ENCODE measurements at places on chromosomes 6 and 20.

DNA sequence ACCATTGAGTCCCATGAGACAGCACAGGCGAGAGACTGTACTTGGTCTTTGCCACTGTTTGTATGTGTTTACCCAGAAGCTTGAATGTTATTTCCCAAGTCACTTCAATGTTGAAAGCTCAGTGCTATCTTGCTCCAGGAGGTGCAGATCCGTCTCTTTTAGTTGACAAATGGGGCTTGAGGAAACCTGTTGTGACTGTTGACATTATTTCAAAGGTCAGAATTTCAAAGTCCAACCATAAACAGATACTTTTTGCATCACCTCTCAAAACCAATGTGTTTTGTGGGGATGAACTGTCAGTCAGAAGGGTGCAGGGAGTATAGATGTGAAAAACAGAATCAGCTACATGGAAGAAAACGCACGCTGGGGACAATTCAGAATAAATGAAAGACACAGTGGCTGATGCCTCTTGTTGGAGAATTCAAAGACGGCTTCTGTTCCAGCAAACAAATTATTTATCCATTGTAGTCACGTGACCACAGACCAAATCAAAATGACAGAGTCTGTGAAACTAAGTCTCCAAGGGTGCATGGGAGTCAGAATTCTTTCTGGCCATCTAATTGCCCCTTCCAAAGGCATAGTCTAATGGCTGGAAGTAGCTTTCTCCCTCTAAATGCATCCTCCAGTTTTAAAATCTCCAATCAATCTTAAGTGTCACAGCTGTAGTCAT lies 83.7 kb downstream of the MYLK4 start:
- DNase-seq: no peak

GRCh38 chr20:64279826-64280459 lies 24.4 kb downstream of the PCMTD2 start:
- DNase-seq: no peak

- no peak for DNase-seq
These were observed 80.2 kb downstream of the CARMIL1 start for GRCh38 chr6:25359191-25359861.

DNA sequence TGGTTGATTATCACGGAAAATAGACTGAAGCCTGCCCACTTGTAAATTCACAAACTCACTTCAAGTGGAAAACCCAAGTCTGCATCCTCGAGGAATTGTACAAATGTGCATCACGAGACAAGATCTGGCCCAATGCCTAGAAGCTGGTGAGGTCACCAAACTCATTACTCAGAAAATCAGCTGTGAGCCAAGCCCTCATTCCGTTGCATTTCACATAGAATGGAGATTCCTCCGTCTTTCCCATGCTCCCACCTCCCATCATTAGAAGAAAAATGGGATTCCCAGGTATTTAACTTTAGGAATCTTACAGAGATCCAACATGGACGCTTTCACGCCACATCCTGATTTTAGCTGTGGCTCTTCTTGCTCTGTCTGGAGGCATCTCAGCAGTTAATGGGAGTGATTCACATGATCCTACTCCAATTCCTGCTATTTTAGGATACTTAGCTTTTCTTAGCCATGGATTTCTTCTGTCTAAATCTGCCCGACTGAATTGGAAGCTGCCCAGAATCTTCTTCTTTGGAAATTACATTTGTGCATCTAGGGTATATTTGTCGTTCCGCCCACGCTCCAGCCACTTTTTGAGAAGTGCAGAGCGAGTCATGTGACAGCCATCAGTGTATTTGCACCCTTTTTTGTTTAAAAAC lies 68.7 kb upstream of the STMND1 start:
- no peak for DNase-seq

DNA sequence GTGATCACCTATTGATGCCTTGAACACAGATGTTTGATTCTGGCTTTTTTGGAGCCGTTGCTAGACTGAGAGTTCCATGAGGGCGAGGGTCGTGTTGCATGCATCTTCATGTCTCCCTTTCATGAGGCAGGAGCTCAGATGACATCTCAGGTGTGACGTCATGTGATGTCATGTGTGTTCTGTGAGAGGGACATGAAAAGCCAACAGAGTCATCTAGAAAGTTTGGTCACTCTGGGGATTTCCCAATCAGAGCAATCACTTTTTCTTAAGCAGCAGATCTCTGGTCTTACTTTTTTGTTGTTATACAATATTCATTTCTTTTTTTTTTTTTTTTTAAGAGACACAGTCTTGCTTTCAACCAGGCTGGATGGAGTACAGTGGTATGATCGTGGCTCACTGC lies 411.8 kb downstream of the PREX1 start:
- DNase-seq: no peak

DNA sequence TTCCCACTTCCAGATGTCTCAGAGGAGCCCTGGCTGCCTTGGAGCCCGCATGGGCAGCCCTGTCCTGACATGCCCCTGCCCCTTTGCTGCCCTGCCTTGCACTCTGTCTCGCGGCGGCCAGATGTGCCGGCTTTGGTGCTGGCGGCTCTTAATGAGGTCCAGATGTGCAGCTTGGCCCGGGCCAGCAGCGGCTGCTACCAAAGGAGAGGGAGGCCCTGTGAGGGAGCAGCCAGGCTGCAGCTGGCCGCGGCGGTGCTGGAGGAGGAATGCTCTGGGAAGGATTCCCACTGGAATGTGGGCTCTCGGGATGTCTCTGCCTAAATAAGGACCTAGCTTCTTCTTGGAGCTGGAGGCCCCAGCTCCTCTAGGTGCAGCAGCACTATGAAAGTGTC lies 72.4 kb downstream of the FGD2 start:
- DNase-seq: peak; percentile 65

- no peak for DNase-seq
These were observed 252.7 kb downstream of the KHDC1L start for GRCh38 chr6:72972579-72972978.

GRCh38 chr6:3162067-3162497 lies 4.7 kb upstream of the TUBB2A start:
- no peak for DNase-seq

GRCh38 chr20:47334022-47334551 lies 22.4 kb downstream of the ZMYND8 start:
- no peak for DNase-seq
